ENCODE measurements at places on chromosomes 2 and 18. TPM values are rescaled to one million over a fixed set of nuclear protein-coding genes. Genes with fewer than 3 reads are reported as not detected.

CCDC85A gene
- total RNA-seq: not detected

ESPNL gene
- total RNA-seq: not detected

GNAL gene
- total RNA-seq: 4.5 TPM

UGT1A6 gene
- total RNA-seq: 35.8 TPM

SERPINB10 gene
- 0.28 TPM for total RNA-seq

TLX2 gene
- total RNA-seq: not detected

SCYGR4 gene
- not detected for total RNA-seq

PJVK gene
- total RNA-seq: 0.78 TPM

TCF23 gene
- total RNA-seq: not detected

CRYBA2 gene
- not detected for total RNA-seq

SPP2 gene
- total RNA-seq: not detected

SPRED2 gene
- total RNA-seq: 9.9 TPM

IL36RN gene
- total RNA-seq: 11.6 TPM

RESP18 gene
- not detected for total RNA-seq

PROM2 gene
- total RNA-seq: 53.7 TPM

FASTKD1 gene
- total RNA-seq: 20.3 TPM

LHCGR gene
- not detected for total RNA-seq

TSPYL6 gene
- total RNA-seq: not detected

CREG2 gene
- total RNA-seq: 3.9 TPM

REG1A gene
- total RNA-seq: not detected

EVA1A gene
- total RNA-seq: 26.4 TPM

IL1RN gene
- 163 TPM for total RNA-seq

GALR1 gene
- not detected for total RNA-seq

LCT gene
- total RNA-seq: not detected

SP140 gene
- total RNA-seq: not detected

STON1 gene
- 0.05 TPM for total RNA-seq

RNF144A gene
- 0.99 TPM for total RNA-seq

ST8SIA3 gene
- total RNA-seq: not detected

UCN gene
- 1.7 TPM for total RNA-seq

Data from airway epithelial cell (primary cell).